Hematopoietic multipotent progenitor cell (in vitro differentiated cells): ENCODE measurements at places on chromosomes 1 and 21.

- DNase-seq = peak; percentile 74
These were observed 7.8 kb downstream of the NUAK2 start for GRCh38 chr1:205313563-205314308.

- peak; percentile 58 for DNase-seq
These were observed 31.9 kb downstream of the SETD4 start for GRCh38 chr21:36028127-36029069.

DNA sequence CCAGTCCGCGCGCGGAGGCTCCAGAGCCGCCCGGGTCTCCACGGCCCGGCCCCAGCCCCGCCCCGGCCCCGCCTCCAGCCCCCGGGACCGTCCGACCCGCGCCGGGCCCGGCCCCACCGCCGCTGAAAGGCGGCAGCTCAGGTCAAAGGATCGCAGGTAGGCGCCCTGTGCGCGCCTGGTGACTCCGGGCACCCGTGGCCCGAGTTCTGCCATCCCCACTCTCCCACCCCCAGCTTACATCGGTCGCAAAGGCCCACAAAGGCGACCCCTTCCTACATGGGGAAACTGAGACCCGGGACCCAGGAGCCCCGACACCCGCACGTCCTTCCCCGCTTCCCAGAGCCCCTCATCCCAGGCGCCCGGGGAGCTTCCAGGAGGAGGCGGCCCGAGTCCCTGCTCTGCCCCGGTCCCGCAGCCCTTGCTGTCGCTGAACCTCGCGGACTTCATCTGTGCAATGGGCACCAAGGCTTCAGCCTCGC lies at the start of gene TMEM200B:
Gene TMEM200B (minus strand): TSS at position 17 of the 479 bp plus-strand sequence. CDS start 2,075 bp downstream, outside the sequence.
- no peak for DNase-seq

- no peak for DNase-seq
These were observed 167.5 kb downstream of the KCNT2 start for GRCh38 chr1:196440711-196441110.

DNA sequence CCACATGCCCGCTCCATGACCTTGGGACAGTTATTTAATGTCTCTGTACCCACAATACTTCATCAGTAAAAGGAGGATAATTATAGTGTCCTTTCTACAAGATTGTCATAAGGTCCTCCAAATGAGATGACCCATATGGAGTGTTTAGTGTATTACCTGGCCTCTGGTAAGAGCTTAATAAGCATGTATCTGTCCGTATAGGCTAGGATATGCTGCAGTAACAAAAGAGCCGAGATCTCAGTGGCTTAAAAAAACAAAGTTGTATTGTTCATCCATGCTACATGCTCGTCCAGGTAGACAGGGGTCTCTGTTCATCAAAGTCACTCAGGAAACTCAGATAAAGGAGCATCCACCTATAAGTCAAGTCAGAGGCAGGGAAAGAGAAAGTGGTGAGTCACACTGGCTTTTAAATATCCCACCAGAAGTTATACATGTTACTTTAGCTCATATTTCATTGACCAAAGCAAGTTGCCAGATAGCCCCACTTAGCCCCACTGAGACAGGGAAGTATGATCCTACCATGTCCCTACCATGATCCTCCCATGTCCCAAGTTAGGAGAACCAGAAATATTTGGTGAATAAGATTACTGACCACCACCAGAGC lies 53.0 kb upstream of the KAZN start:
- no peak for DNase-seq

DNA sequence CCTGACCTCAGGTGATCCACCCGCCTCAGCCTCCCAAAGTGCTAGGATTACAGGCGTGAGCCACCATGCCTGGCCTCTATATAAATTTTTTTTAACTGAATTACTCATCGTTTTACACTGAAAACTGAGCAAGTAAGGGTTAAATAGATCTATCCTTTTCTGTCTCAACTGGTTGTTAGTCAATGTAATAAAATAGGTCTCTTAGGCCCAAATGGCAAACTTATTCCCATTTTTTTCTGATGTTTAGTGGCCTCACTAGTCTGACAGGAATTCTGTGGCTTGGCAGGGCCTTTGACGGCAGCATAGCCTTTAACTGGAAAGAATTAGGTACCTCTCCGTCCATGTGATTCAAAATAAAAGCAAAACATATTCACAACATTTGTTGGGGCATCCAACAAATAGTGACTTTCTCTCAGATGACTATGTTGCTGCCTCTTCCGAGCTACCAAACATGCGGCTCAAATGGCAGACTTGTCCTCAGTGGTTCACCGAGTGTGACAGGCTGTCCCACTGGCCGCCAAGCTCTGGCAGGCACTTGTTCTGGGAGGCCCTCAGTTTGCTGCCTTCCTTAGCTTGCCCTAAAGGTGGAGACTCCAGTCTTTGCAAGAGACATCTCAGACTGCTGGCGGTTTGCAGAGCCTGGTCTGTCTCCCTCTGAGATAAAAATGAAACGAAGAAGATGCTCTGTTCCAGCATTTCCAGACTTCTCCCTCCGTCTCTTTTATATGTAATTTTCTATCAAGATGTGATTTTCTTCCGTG lies 17.4 kb downstream of the ATP1A4 start:
- no peak for DNase-seq

- DNase-seq = no peak
These were observed 3.7 kb downstream of the E2F2 start for GRCh38 chr1:23527366-23527765.

DNA sequence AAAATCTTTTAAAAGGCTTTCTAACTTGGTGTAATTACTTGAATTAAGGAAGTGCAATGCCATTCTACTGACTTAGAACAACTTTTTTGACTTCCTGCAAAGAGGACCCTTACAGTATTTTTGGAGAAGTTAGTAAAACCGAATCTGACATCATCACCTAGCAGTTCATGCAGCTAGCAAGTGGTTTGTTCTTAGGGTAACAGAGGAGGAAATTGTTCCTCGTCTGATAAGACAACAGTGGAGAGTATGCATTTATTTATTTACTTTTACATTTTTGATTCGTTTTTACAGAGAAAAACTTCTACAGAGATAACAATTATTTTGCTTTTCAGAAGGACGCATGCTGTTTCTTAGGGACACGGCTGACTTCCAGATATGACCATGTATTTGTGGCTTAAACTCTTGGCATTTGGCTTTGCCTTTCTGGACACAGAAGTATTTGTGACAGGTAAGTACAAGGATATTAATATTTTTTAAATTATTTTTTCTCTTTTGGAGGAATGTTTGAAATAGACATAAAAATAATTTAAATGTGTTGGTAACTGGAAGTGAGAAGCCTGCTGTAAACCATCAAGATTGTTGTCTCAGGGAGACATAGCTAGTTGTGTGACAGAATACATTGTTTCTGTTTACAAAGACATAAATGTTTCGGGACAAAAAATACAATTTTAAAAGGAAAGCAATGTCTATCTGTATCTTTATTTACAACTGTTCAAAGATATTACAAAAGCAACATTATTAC lies at the start of gene PTPRC:
Gene PTPRC (plus strand): TSS at position 147 of the 742 bp plus-strand sequence. CDS start 229 bp downstream, at position 376.
- no peak for DNase-seq

GRCh38 chr1:226082959-226083301 lies 20.4 kb downstream of the H3-3A start:
- DNase-seq = no peak

GRCh38 chr1:179043266-179043665 lies 17.6 kb downstream of the FAM20B start:
- DNase-seq = no peak

GRCh38 chr1:114154963-114155322 lies 1.3 kb upstream of the SYT6 start:
- DNase-seq = peak; percentile 57

GRCh38 chr1:161915051-161915503 lies 108.6 kb downstream of the OLFML2B start:
- no peak for DNase-seq

GRCh38 chr1:193856261-193856660 lies 669.8 kb upstream of the B3GALT2 start:
- no peak for DNase-seq

DNA sequence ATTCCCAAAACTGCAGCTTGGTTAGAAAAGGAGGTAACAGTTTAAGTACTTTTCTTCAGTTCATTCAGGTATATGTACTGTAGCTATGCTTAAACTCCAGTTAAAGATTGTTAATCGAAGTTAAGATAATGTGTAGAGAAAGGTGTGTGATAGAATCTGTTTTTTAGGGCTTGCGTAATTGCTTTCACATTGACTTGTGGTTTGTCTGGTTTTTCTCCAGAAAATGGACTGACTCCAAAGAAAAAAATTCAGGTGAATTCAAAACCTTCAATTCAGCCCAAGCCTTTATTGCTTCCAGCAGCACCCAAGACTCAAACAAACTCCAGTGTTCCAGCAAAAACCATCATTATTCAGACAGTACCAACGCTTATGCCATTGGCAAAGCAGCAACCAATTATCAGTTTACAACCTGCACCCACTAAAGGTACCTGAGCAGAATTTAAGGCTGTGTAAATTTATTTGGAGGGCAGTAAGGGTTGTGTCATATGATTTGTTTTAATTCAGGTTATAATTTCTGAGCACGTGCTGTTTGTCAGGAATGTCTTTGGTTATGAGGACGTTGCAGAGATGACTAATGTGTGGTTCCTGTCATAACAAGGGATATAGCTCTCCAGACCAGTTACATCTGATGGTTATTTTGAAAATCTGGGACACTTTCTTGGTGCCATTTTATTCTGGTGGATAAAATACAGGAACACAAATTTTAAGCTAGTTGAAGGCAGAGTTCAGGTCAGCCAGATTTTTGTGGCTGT lies 26.0 kb downstream of the ATF6 start:
- no peak for DNase-seq

DNA sequence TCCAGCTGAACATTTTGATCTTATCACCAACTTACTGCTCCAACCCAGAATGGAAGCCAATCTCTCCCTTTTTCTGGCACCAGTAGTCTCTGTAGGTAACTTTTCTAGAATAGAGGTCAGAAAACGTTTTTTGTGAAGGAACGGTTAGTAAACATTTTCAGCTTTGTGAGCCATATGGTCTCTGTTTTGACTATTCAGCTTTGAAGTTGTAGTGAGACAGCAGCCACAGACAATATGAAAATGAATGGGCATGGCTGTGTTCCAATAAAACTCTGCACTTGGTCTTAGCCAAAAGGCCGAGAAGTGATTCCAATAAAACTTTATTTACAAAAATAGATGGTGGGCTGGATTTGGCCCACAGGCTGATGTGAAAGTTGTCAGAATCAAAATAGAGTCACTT lies 28.9 kb downstream of the MAP10 start:
- no peak for DNase-seq

DNA sequence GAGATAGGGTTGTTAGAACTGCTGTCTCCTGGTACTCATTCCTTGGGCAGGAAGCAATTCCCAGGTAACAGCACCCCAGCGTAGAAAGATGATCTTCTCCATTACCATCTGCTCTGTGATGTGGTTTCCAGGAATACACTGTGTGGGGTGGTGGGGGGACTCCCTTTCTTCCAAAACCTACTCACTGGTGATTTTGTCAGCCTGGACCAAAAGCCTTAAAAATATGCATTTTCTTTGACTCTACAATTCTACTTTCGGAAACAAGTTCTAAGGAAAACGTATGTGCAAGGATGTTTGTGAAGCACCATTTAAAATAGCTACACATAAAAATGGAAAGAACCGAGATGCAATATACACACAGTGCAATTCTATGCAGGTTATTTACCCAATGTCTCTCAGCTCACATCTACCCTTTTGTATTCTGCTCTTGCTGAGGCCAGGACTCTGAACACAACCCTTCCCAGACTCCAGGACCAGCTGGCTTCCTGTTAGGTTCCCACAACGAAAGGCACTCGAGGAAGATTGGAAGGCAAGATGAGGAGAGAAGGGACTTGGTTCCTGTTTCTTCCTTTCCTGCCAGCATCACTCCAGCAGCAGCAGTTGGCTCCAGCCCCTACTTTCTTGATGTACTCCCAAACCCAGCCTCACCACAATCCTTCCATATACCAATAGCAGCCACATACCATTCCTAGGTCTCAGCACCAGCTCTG lies 33.0 kb upstream of the GJB5 start:
- no peak for DNase-seq

- DNase-seq = no peak
These were observed 10.8 kb downstream of the CD46 start for GRCh38 chr1:207762622-207763021.

- no peak for DNase-seq
These were observed 52.1 kb downstream of the MIGA1 start for GRCh38 chr1:77831566-77831965.

- no peak for DNase-seq
These were observed 31.1 kb downstream of the NRDC start for GRCh38 chr1:51847294-51847920.

DNA sequence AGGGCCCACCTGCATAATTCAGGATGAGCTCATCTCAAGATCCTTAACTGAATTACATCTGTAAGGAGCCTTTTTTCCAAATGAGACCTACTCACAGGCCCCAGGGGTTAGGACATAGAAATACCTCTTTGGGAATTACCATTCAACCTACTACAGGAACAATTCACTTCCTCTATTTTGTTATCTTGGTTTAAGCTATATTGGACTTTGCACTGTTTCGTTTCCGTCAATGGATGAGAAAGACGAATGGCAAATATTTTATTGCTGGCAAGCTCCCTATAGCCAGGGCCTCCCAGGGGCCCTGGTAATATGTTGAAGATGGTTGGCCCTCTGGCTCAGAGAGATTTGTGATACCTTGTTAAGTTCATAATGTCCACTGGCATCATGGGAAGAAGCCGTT lies 384.2 kb upstream of the DUSP10 start:
- DNase-seq = peak; percentile 49

DNA sequence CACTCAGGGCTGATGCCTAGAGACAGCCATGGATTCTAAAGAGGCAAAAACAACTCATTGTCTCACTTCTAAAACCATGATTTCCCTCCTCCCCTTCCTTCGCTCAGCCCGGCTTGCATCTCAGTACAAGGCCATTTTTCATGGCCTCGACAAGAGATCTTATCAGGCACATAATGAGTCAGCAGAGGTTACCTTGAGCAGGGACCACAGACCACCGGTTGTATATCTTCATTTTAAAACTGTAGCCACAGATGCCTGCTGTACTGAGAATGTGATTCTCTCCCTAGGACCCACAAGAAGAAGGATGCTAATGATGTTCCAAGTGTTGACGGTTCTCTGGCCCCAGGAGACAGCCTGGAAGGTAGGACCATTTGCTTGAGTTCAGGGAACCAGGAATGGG lies 331.9 kb downstream of the AJAP1 start:
- DNase-seq = no peak

- no peak for DNase-seq
These were observed 111.4 kb downstream of the HHAT start for GRCh38 chr1:210440081-210440480.

- no peak for DNase-seq
These were observed 23.9 kb upstream of the SLAMF1 start for GRCh38 chr1:160670701-160671100.
